Esophagus (tissue), 2 donors: ENCODE measurements at places on chromosomes 2 and 18. TPM values are rescaled to one million over a fixed set of nuclear protein-coding genes. Genes with fewer than 3 reads are reported as not detected.

EVA1A gene
- polyA plus RNA-seq = 0.94 TPM

CNTNAP5 gene
- not detected for polyA plus RNA-seq

RNF138 gene
- polyA plus RNA-seq = 11.9 TPM

C2orf80 gene
- not detected for polyA plus RNA-seq

PPP3R1 gene
- polyA plus RNA-seq = 11.9 TPM

PKDCC gene
- polyA plus RNA-seq = 3.7 TPM

SEPTIN10 gene
- polyA plus RNA-seq = 44.8 TPM

TRIM54 gene
- 0.18 TPM for polyA plus RNA-seq

TTR gene
- 0.16 TPM for polyA plus RNA-seq

TMEFF2 gene
- polyA plus RNA-seq = 0.08 TPM

SOWAHC gene
- 23.3 TPM for polyA plus RNA-seq

CSRNP3 gene
- 0.38 TPM for polyA plus RNA-seq
